Stimulated activated effector memory CD8-positive, alpha-beta T cell treated with anti-CD3 and anti-CD28 coated beads, Interleukin-12 subunit alpha, Interleukin-12 subunit beta, amount 100 ng/mL, for 72 hours (primary cell): ENCODE measurements at places on chromosomes 5 and 9.

DNA sequence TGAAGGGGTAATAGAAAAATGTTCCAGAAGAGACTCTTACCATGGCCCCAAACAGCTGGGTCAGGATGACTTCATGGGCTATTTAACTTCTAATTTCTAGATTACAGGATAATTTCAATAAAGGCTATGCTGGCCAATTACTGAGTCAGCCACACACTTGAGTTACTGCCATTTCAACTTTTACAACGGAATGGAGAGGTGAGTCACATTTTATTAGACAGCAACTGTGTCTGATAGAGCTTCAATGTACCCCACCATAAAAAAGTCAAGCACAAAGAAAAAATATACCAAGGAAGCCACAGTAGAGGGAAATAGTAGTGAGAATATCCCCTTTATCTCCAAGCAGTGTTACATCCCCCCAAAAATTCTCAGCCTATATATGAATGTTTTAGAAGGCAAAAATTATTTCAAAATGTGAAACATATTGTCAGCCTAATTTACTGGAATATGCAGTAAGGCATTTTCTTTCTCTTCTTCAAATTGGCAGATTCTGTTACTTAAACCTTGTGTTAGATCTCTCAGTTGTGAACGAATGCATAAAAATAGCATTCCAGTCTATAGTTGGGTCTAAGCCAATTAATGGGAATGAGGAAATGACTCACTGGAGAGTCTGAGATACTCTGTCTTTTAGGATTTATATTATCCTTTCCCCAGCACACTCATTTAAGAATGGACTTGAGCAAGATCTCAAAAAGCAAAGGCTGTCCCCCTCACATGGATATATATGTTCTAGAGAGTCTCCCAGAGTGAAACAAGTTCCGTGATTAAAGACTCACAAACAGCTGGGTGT lies 47.1 kb upstream of the RAI14 start:
- DNase-seq, result no peak

DNA sequence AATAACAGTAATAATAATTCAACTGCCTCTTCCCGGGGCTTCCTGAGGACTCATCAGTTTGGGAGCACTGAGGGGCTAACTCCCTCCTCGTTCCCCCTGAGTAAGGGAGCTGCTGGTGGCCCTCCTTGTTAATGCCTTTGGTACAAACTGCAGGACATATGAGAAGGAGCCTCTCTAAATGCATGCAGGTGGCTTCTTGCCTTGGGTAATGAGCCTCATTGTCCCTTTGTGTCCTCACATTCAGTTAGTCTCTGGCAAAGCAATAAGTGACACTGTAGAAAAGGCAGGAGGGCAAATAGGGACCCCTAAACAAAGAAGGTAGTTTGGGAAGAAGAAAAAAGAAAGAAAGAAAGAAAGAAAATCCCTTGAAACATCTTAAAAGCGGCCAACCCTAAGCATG lies 95.4 kb upstream of the ERCC6L2 start:
- no peak for DNase-seq

- DNase-seq, result no peak
Observed at GRCh38 chr9:130765137-130766020, 69.7 kb upstream of the ABL1 start.

- no peak for DNase-seq
Observed at GRCh38 chr5:107303171-107303968, 367.4 kb downstream of the EFNA5 start.

GRCh38 chr9:130390390-130390789 lies 54.4 kb upstream of the ASS1 start:
- DNase-seq, result no peak

DNA sequence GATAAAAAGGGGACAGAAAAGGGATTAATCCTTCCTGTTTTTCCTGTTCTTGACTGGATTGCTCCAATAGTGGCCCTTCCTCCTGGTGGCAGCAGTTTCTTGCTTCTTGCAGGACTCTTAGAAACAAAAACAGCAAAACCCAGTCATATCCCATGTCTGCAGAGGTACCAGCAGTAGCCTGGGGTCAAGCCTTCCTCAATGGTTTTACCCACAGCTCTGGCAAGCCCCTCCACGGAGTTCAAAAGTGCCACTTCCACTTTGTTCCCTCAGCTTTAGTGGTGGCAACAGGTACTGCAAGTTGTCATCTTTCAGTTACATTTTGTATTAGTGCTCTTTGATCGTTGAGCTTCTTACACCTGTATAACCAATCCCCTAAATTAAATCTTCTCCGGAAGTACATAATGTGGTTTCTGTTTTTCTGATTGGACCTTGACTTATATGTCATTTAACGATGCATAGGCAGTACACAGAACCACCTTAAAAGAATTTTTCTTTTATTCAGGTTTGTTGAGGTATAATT lies 8.7 kb upstream of the RANBP6 start:
- no peak for DNase-seq

GRCh38 chr5:54753034-54753433 lies 232.4 kb downstream of the ESM1 start:
- no peak for DNase-seq

GRCh38 chr9:479971-480350 lies 265.3 kb downstream of the DOCK8 start:
- DNase-seq, result no peak

- no peak for DNase-seq
Observed at GRCh38 chr5:32163785-32164184, 10.3 kb downstream of the GOLPH3 start.

GRCh38 chr9:36914212-36914577 lies 119.9 kb downstream of the PAX5 start:
- DNase-seq, result no peak

GRCh38 chr5:55509796-55510522 lies 24.8 kb downstream of the PLPP1 start:
- DNase-seq, result no peak

DNA sequence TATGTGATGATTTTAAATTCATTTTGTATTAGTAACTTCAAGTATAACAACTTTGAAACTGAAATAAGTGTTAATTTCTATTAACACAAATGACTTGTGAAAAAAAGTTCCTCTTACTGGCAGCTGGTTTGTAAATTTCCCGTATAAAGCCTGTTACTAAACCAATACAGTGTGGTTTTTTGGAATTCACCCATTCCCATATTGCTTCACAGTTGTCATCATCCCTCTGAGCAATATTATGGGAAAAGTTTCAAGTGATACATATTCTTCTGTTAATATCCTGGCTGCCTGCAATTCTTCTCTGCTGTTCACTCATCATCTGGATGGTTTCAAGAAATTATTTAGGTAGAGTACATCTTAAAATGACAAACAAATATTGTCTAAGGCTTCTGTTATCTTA lies 1185.1 kb upstream of the C9orf72 start:
- DNase-seq, result no peak

GRCh38 chr5:175640106-175640775 lies 17.6 kb upstream of the HRH2 start:
- DNase-seq, result no peak

GRCh38 chr9:4674783-4675182 lies 4.6 kb upstream of the CDC37L1 start:
- no peak for DNase-seq

- DNase-seq, result no peak
Observed at GRCh38 chr5:88724201-88724600, 158.8 kb downstream of the MEF2C start.

DNA sequence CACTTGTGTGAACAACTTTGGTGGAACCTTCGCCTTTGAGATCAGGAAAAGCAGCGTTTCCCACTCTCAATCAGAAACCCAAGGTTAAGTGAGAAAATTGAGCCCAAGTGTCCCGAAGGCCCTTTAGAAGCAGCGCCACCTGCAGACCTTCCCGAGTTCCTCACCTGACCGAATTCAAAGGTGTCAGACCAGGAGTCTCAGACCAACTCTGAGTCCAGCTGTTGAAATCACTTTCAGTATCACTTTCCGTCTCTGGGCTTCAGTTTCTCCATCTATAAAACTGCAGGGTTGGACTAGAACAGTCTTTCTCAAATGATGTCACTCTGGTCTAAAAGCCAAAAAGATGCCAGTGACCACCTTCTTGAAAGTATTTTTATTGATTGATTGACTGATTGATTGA lies 31.7 kb upstream of the GRHPR start:
- DNase-seq, result no peak

- no peak for DNase-seq
Observed at GRCh38 chr9:20921362-20921761, 110.1 kb downstream of the HACD4 start.

DNA sequence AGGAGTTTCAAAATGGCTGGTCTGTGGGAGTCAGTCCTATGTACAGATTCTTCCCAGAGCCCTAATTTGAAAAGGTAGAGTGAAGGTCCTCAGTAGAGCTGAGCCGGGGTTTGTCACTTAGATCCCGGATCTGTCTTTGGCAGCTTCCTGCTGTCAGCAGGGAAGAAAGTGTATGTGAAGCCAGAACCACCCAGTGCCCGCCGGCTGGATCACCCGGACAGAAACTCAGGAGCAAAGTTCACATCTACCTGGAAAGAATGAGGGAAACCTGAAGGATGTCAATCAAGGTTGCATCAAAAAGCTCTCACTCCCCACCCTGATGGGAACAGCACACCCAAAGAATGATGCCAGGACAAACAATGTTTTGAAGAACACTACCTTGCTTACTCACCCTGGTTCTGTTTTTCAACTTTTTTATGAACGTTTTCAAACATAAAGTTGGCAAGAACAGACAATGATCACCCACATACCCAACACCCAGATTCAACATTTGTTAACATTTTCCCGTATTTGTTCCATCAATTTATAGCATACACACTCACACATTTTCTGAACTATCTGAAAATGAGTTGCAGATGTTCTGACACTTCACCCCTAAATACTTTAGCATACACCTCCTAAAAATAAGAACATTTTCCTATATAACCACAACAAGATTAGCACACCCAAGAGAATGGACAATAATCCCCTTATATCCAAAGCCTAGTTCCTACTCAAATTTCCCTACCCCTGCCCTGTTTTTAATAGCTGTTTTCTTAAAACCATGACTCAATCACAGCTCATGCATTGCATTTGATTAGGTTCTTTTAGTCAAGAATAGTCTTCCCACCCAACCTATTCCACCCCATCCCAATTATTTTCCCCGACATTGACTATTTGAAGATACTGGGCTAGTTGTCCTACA lies 133.9 kb downstream of the LHFPL2 start:
- no peak for DNase-seq

- no peak for DNase-seq
Observed at GRCh38 chr5:111234125-111234524, 9.9 kb downstream of the CAMK4 start.

GRCh38 chr5:137401946-137402345 lies 97.2 kb downstream of the SPOCK1 start:
- no peak for DNase-seq

GRCh38 chr9:16921855-16922254 lies 51.4 kb upstream of the BNC2 start:
- DNase-seq, result no peak

- DNase-seq, result no peak
Observed at GRCh38 chr5:149432911-149433401, 53.9 kb upstream of the IL17B start.

DNA sequence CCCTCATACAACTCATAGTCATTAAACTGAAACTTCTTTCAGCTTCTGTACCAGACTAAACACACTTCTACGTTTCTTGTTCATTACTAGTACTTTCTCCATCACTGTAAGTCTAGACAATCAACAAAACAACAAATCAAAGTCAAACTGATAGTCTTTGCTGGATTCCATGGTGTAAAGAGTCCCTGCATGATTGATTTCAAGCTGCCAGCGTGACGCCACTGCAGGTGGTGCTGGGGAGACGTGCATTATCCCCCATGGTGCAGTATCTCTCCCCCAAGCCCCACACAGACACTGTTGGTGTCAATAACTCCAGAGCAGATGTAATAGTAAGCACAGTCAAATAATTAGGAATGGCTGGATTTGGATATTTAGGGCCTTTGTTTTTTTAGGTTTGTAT lies 10.7 kb upstream of the SLC2A8 start:
- DNase-seq, result no peak
